ENCODE measurements at places on chromosomes 6 and 20.

DNA sequence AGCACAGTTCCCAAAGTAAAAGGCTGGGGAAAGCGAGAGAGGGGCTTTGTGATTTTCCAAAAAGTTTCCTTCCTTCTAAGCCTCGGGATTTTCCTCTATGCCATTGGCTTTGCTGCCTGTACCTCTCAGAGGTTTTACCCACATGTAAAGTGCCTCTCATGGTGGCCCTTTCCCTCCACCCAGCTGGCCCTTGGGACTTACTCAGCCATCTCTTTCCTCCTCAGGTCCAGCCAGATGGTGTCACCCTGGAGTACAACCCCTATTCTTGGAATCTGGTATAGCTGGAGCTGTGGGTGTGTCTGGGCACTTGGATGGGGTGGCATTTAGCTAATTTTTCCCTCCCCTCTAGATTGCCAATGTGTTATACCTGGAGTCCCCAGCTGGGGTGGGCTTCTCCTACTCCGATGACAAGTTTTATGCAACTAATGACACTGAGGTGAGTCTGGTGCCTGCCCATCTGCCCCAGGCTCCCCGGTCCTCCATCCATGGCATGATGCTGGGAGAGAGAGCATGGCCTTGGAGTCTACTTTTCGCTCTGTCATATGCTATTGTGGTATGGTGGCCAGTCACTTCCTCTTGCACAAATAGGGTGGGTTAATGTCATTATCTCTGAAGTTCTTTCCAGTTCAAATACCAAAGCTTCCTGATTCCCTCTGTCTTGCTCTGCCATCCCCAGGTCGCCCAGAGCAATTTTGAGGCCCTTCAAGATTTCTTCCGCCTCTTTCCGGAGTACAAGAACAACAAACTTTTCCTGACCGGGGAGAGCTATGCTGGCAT, 1.1 kb downstream of the CTSA start:
- DNase-seq, result no peak

- DNase-seq, result no peak
Measured at GRCh38 chr20:59448851-59449444, 148.5 kb downstream of the EDN3 start.

- no peak for DNase-seq
Measured at GRCh38 chr20:50719328-50719727, 12.1 kb upstream of the PARD6B start.

- DNase-seq, result no peak
Measured at GRCh38 chr6:143068001-143068400, 7.3 kb downstream of the AIG1 start.

- DNase-seq, result no peak
Measured at GRCh38 chr6:155216312-155217046, 47.3 kb upstream of the CLDN20 start.

DNA sequence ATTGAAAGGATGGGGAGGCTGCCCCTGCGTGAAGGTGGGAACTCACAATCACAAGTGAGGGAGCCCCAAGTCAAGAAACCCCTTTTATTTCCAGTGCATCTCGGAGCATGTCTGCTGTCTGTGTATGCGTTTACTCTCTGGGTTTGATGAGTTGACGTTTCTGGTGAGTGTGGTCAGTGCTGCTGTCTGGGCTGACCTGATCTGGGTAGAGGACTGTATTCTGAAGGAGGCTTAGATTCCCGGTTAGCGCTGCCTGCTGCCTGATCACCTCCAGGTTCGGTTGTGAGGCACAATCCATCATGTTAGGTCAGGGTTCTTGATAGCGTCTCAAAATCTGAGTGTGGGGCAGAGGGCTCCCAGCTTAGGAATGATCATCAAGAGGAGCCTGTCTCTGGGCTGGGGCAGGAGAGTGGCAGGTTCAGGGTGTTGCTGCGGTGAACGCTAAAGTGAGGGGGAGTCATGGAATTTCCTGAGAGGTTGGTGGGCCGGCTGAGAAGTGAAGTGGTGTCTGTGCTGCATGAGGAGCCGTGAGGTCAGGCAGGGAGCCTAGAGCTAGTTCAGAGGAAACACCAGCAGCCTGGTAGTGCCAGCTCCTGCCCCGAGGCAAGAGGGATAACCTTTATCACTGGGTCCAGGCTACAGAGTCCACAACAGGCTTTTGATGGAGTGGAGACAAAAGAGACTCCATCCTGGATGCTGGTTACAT, 225.3 kb upstream of the CST7 start:
- no peak for DNase-seq
